CD4-positive, alpha-beta T cell treated with Interleukin-4 for 4 hours (primary cell): ENCODE measurements at places on chromosomes 4 and X.

DNA sequence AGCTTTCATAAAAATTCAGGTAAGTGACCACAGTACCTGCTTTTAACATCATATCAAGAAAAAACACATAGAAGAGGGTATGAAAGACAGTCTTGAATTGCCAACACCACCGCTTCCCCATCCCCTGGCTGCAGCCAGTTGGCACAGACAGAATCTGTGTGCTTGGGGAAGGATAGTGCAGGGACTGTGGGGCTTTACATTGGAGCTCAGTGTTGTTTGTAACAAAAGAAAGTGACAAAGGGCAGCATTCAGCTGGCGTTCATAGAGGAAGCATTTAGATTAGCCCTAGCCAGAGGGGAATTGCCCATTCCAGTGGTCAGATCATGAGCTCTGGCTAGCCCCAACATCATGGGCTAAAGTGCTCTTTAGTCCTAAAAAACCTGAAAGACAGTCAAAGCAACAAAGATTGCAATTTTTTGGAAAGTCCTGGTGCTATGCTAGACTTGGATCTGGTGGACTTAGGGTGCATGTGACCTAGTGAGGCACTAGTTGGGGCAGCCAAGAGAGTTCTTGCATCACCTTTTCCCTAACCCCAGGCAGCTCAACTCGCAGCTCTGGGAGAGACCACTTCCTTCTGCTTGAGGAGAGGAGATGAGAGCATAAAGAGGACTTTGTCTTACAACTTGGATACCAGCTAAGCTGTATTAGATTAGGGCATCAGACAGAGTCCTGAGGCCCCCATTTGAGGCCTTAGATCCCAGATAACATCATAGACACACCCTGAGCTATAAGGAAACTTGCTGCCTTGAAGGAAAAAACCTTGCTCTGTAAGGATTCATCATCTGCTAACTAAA lies 1602.4 kb upstream of the ADGRL3 start:
- no peak for DNase-seq

DNA sequence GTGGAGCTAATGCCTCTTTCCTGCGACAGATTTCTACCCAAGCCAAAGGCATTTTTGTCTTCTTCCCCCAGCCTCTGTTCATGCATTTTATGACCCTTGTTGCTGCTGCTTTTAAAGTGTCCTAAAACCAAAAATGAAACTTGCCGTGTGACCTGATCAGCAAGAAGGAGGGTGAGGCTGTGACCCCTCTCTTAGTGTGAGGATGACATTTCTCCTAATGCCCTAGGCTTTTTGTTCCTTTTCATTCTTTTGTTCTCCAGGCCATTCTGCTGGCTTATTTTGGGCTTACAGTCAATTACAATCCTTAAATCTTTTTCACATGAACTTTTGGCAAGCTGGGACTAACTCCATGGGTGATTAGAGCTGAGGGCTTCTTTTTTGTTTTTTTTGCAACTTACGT lies 34.4 kb downstream of the PTTG2 start:
- no peak for DNase-seq

DNA sequence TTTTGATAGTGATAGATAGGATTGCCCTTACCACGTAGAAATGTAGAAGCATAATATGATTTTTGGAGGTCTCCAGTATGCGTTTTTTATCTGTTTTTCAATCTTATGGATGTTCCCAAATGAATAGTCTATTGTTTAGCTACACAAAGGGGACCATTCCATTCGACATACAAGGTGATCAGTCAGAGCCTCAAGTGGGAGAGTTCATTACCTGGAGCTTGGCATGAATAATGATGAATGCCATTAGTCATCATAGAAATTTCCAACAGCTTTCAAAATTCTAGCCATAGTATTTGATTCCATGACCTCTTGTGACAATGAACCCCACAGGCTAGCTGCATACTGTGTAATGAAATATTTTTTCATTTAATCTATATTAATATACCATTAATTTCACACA lies 123.6 kb downstream of the PDHA2 start:
- no peak for DNase-seq

DNA sequence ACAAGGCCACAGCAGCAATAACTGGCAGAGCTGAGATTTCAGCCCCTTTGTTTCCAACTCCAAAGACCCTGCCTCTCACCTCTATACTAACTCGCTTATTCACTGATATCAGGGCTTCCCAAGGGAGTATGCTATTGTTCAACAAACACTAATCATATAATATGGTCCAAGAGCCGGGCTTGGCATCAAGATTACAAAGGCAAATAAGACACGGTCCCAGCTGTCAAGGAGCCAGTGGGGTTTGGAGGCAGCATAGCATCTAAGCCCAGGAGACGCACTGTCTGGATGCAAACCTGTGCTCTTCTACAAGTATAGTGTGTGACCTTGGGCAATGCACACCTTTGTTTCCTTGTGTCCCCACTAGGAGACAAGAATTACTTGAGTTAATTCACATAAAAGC lies 28.7 kb downstream of the PAPSS1 start:
- no peak for DNase-seq

DNA sequence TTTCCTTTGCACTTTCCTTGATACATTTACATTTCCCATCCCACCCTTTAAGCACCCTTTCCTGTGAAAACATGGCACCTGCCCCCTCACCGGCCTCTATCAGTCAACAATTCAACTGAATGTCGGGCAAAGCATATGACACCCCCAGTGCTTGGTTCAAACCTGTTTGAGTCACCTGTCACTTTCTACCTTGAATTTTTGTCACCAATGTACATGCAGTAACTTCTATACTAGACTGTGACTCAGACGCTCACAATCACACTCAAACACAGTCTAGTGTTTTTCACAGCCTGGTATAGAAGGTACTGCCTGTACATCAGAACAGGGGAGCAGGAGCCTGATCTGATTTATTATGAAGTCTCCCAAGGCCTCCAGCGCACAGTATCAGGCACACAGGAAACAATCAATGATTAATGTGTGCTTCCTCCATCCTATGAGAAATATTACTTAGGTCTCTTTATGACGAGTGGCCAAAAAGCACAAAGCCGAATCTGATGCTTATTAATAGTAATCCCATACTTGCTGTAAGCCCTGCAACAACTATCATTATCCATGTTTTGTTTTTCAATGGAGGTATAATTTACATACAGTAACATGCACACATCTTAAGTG lies 49.2 kb upstream of the FAM9C start:
- DNase-seq, result peak; percentile 89

GRCh38 chr4:77636902-77637301 lies 31.3 kb downstream of the CXCL13 start:
- DNase-seq, result no peak

DNA sequence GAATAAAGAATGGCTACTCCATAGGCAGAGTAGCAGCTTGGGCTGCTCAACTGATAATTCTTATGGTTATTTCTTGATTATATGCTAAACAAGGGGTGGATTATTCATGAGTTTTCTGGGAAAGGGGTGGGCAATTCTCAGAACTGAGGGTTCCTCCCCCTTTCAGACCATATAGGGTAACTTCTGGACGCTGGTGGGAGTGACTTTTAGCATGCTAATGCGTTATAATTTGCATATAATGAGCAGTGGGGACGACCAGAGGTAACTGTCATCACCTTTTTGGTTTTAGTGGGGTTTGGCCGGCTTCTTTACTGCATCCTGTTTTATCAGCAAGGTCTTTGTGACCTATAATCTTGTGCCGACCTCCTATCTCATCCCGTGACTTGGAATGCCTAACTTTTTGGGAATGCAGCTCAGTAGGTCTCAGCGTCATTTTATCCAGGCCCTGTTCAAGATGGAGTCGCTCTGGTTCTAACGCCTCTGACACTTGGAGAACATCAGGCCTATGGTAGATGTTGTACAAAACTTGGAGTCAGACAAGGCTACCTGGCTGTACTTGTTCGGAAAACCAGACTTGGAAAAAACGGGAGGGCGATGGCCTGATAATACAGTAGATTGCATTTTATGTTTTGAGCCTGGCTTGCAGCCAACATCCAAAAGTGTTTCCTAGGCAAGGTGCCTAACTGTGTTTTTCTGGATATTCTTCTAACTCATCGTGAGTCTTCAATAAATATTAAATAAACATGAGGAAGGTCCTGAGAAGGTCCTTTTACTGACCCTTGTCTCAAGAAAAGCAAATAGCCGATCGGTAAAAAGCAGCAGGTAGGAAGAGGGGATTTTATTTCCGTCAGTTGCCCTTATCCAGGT lies 1.8 kb upstream of the TMEM164 start:
- DNase-seq, result no peak

DNA sequence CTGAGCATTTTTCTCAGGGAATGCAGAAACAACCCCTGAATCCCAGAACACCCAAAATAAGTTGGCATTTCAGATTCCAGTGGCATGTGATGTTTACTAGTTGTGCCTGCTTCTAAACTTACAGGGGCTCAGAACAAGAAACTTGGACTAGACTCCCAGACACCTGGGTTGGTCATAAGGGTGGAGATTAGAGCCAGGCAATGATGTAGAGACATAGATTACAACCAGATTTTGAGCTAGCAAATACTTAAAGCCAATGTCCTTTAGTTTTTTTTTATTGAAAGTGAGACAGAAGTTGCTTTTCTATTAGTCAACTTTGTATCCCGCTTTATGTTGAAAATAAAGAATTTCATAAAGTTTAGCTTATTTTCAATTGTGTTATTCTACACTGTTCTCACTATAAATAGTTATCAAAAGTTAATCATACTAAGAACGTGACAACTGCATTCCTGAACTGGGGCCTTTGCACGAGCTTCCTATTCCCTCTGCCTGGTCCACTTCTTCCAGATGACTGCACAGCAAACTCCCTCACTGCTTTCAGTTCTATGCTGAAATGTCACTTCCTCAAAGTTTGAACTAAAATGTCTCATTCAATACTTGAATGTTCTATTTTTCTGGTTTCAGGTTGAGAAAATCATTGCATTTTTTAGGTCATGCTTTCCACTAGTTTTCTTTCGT lies 224.7 kb upstream of the PPP1R2C start:
- DNase-seq, result no peak

DNA sequence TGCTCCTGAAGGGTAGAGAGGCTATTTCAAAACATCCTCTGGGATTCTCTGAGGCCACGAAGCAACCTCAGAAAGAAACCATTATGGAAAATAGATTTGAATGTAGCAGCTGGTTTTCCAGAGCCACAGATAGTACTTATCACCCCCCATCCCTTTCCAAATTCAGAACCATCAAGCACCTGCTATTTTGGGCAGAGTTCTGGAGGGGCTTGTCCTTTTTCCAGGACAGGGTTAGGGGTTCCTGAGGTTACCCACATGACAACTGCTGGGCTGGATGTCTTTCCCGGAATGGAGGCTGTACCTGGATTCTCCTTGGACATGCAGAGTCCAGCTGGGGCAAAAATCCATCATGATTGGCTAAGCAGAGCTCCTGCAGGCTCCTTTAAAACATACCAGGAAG lies 22.0 kb upstream of the ZXDA start:
- no peak for DNase-seq

DNA sequence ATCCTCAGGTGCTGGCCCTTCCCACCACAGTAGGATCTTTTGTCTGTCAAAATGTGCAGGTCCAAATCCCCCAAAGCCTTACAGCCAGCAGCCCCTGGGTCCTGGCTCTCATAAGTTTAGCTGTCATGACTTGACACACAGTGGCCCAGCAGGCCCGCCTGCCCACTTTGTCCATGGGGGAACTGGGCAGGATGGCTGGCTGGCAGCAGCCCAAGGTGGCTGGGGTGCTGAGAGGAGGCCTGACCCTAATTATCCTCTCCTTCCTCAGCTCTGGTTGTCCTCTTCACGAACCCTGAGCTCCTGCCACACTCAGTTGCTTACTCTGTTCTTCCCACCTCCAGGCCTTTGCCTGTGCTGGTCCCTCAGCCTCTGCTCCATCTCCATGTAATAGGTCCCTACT lies 46.4 kb upstream of the PJA1 start:
- DNase-seq, result no peak

GRCh38 chr4:100633269-100633668 lies 115.4 kb upstream of the EMCN start:
- DNase-seq, result no peak

- no peak for DNase-seq
Measured at GRCh38 chr4:3253808-3254207, 4.8 kb downstream of the MSANTD1 start.

DNA sequence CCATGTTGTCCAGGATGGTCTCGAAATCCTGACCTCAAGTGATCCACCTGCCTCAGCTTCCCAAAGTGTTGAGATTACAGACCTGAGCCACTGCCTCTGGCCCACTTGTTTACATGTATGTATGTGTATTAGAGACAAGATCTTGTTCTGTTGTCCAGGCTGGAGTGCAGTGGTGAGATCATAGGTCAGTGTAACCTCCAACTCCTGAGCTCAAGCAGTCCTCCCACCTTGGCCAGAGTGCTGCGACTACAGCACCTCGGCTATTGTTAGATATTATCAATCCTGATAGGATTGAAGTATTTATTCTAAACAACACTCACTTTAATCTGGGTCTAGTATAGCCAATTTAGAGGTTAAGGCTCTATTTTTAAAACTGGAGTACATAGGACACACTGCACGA lies 36.0 kb downstream of the PAGE1 start:
- DNase-seq, result no peak

DNA sequence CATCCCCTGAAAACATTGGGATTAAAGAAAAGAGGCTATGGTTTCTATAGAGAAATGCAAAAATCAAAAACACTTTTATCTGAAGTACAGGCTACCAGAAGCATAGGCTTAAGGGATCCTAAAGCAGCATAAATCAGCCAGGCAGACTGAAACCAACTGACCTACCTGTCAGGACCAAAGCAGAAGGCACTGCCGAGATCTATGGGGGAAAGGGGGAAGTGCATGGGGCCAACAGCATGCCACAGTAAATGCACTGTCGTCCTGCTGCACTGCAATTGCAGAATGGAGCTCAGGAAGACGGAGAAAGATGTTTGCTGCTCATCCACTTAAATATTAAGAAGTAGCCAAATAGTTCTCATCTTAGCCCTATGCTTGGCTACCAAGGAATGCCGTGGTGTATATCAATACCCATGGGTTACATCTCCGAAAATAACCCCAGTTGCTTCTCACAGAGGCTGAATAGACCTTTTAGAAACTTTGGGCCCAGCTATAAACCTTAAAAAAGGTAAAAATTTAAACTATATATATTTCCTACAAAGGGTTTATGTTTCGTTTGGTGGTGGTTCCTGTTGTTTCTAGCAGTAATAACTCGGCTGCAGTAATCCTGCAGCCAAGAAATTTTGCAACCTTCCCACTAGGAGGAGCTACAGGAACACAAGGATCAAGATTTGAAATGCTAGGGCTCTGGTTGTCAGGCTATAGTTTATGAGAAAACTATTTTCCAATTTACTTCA lies 312.2 kb upstream of the DIAPH2 start:
- DNase-seq, result no peak

DNA sequence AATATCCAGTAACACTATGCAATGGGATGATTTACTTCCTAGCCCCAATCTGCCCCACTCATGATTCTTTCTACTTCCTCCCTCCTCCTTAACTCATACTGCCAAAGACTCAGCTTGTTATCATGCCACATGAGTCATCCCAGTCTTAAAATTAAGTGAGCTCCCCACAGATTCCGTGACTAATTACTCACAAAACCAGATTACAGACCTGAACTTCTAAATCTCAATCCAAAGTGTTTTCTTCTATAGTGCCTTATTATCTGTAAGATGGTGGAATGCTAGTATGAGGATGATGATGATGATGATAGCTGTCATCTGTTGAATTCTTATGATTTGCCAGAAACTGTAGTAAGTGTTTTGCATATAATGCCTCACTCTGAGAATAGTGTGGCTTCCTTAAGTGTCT lies 27.7 kb upstream of the GPC3 start:
- DNase-seq, result no peak

GRCh38 chr4:130393231-130393630 lies 1297.3 kb downstream of the C4orf33 start:
- no peak for DNase-seq
